ENCODE measurements at places on chromosomes 5 and 9.

GRCh38 chr9:18238254-18238653 is 235.7 kb upstream of the ADAMTSL1 start:
- DNase-seq: no peak

DNA sequence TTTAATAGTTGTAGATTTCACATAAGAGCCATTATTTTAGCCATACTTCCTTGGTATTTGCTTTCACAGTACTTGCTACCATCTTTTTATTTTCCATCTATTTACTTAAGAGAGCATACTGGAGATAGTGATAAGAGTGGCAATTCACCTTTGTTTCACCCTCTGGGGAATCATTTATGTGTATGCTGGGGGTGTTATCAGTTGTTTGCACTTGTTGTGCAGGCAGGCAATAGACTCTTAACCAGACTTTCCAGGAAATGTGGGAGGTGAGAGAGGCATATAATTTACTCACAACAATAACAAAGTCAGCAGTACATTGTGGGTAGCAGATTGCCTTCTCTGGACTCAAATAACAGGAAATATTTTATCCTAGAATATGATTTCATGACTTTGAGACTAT is 1018.3 kb downstream of the CDH12 start:
- DNase-seq: no peak

GRCh38 chr5:8879248-8879647 is 666.6 kb downstream of the SEMA5A start:
- DNase-seq: no peak

- no peak for DNase-seq
Measured at GRCh38 chr9:136629001-136629878, 33.5 kb upstream of the EGFL7 start.

DNA sequence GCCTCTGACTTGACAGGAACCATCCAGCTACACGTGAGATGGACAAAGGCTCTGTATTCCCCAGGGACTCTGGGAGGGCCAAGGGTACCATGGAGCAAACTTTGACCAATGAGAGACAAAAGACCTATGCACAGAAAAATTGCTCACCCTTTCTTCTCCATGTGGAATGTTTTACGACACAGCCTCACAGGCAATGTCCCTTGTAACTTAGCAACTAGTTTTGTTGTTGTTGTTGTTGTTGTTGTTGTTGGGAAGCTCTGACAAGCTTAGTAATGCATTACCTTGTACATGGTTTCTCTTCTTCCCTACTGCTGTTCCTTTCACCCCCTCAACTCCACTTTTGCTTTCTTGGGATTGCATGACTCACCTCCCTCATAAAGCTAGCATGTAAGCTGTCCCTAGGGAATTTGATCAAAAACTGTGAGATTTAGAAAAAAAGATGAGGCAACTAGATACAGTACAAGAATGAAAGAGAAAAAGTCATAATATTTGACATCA is 550.9 kb downstream of the RAB3C start:
- no peak for DNase-seq

DNA sequence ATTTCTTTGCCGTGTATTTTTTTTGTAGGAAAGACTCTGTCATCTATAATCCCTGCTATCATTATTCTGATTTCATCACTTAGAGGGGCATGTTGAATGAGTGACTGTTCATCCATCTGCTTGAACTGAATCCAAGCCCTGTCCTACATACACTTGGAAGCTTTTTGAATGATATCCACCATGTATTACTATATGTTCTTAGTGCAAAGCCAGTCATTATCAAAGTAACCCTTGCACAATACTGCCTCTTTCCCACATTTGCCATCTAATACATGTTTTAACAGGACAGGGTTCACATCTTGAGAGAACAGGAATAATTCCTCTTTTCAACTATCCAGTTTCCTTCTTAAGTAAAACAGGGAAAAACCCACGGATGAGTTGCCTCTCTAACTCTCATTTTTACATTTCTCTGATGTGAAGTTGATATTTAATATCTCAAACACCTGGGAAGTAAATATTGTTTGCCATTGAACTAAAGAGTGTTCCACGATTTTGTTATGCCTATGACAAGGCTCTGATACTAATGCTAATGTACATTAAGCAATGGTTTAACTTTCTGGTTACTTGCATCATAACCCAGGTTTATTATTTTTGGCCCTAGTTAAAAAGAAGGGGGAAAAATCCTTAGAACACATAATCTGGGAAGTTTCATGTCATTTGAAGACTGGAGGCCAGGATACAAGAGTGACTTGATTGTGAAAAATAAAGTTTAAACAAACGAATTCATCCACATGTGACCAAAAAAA is 103.7 kb upstream of the TARS1 start:
- no peak for DNase-seq

GRCh38 chr9:5481322-5482040 is 28.9 kb upstream of the PDCD1LG2 start:
- no peak for DNase-seq

DNA sequence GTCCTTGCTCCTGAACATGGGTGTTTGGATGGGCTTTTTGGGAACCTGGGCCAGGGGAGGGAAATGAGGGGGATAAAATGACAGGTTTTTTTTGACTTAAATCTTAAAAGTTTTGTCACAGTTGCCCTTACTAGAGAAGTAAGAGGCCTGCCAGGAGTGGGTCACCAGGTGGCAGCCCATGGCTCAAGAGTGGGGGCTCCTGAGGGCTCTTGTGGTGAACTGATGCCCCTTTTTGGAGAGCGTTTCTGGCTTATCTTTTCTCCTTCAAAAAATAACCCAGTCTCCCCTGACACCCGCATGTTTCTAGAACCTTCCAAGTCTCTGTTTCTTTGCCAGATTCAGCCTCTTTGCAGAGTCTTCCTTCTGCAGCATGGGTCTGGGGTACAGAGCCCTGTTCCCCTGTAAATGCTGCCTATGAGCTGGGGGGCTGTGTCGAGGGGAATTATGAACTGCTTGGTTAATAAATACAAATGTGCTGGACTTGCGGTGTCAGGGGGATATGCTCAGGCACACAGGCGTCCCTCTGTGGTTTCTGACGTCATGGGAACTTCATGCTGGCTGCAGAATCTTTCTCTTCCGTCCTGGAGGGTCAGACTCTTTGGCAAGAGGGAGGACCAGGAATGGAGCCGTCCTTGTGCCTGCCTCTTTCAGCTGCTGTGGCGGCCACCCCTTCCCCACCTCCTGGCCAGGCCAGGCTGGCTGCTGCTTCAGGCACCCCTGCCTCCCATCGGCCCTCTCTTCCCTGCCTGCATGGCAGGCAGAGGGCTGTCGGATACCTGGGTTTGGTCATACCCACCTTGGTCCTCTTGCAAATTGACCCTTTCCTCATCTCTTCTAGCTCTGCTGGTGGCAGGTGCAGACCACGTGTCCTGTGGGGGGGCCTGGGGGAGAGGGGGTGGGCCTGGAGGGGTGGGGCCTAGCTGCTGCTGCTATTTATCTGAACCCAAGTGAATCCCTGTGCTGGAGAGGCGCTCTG is 30.1 kb downstream of the PTPA start:
- peak; percentile 15 for DNase-seq

DNA sequence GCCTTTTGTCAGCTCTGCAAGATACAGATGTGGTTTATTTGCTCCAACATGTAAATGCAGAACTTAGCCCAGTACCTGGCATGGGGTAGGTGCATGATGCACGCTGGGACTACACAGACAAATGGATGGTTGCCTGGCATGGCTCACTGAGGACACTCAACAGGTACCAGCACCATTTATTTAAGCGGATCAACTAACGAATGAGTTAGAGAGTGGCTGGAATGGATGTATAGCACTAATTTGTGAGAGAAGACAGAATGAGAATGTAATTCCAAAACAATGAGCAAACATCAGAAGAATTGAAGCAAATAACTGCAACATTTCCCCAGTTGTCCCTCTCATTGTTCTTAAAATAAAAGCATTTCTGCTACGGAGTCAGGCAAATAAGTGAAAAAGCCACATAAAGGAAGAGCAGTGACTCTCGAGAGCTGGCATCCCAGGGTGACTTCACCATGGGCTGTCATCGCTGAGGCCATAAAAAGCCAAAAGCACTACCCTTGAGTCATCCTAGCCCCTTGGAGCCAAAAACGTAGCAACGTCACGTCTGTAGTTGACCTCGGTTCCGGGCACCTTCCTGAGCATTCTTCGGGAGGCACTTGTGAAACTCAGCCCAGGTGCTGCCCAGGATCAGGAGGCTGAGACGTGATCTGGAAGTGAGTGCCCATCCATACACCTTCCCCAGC is 290.3 kb downstream of the NSG2 start:
- DNase-seq: no peak
